Stimulated activated CD8-positive, alpha-beta memory T cell treated with anti-CD3 and anti-CD28 coated beads, Interleukin-7, amount 100 ng/mL, for 4 hours (primary cell): ENCODE measurements at places on chromosomes 1 and 21.

DNA sequence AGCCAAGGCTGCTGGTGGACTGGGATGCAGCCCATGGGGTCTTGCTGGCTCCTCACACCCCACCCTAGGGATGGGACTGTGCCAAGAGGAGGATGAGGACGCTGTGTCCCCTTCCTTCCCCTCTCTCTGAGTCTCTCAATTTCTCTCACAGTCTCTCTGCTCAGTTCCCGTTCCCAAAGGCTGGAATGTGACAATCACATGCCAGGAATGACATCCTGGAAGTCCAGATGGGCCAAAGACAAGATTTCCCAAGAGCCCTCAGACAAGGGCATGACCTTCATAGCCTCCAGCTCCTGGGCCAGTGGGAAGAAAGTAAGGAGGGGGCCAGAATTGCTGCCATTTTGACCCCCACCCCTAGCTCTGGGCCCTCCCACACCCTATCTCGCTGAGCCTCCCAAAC, 7.6 kb upstream of the CDCP2 start:
- no peak for DNase-seq

- DNase-seq, result no peak
Measured at GRCh38 chr1:21307210-21307609, 16.9 kb upstream of the ECE1 start.

DNA sequence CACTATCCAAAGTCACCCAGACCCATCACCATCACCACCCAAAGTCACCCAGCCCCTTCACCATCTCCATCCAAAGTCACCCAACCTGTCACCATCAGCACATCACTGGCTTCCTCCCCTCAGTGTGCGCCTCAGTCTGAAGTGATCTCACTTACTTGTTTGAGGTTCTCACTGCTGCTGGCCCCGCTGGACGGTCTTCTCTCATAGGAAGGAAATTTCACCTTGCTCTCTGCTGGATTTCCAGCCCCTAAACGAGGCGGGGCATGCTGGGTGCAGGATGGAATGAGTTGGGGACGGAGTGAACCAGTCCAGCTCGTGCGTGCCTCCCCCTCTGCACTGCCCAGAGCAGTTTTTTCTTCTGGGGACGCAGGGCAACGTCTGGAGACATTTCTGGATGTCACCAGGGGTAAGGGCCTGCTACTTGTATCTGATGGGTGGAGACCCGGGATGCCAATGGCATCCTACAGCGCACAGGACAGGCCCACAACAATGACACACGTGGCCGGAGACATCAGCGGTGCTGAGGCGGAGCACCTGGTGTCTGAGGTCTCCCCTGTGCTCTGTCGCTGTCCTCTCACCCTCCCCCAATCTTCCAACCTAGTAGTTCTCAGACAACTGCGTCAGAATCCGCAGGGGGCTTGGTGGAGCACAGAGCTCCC, 38.6 kb downstream of the PDE9A start:
- DNase-seq, result no peak

- no peak for DNase-seq
Measured at GRCh38 chr21:44478124-44478800, 23.0 kb downstream of the LRRC3 start.

DNA sequence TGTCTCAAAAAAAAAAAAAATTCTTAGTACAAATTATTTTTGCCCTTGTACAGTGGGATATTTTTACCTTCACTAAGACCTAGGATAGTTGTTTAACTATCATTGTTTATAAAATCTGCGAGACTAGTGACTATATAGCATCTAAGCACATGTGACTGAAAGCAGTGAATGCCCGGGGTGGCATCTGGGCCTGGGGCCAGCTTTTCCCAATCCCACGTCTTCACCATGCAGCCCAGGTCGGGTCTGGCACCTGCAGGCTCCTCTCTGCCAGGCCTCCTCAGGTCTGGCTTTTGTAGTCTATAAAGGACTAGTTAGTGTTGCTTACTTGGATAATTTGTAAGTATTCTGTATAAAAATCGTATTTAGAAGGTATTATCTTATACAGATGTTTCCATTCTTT, 40.8 kb downstream of the CBS start:
- no peak for DNase-seq

DNA sequence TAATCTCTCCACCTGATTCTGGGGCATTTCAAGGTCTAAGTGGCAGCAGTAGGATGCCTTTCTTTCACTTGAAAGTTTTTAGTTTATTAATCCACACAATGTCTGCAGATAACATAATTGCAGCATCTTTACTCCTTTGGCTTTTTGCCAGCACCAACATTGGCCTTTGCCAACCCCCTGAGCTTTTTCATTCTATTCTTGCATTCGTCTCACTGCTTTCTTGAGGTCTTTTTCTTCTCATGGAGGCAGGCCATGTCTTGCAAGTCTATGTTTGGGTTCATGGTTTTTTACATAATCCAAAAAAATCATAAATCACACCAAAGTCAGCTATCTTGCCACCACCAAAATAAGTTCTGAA, 30.4 kb upstream of the COG2 start:
- DNase-seq, result no peak

- no peak for DNase-seq
Measured at GRCh38 chr1:33880305-33880704, 16.4 kb downstream of the HMGB4 start.

DNA sequence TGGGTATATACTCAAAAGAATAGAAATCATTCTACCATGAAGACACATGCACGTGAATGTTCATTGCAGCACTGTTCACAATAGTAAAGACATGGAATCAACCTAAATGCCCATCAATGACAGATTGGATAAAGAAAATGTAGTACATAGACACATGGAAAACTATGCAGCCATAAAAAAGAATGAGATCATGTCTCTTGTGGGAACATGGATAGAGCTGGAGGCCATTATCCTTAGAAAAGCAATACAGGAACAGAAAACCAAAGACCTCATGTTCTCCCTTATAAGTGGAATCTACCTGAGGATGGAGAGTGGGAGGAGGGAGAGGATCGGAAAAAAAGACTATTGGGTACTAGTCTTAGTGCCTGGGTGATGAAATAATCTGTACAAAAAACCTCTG, 143.9 kb downstream of the RHOU start:
- DNase-seq, result no peak

- DNase-seq, result no peak
Measured at GRCh38 chr1:247548769-247549182, at the start of gene GCSAML. TSS of gene GCSAML (plus strand) at chr1:247549134. CDS start at chr1:247549192, 58 bp downstream.

- DNase-seq, result no peak
Measured at GRCh38 chr1:55725378-55725777, 510.2 kb upstream of the USP24 start.

- DNase-seq, result no peak
Measured at GRCh38 chr1:9062021-9062471, 7.4 kb downstream of the SLC2A5 start.

GRCh38 chr1:77514921-77515776, 167.3 kb downstream of the ZZZ3 start:
- no peak for DNase-seq

- DNase-seq, result no peak
Measured at GRCh38 chr1:244326757-244327156, 125.0 kb downstream of the ADSS2 start.

- DNase-seq, result no peak
Measured at GRCh38 chr1:108617008-108617723, 43.7 kb downstream of the HENMT1 start.

GRCh38 chr1:43975249-43975961, 645 bp downstream of the ATP6V0B start:
- DNase-seq, result no peak

DNA sequence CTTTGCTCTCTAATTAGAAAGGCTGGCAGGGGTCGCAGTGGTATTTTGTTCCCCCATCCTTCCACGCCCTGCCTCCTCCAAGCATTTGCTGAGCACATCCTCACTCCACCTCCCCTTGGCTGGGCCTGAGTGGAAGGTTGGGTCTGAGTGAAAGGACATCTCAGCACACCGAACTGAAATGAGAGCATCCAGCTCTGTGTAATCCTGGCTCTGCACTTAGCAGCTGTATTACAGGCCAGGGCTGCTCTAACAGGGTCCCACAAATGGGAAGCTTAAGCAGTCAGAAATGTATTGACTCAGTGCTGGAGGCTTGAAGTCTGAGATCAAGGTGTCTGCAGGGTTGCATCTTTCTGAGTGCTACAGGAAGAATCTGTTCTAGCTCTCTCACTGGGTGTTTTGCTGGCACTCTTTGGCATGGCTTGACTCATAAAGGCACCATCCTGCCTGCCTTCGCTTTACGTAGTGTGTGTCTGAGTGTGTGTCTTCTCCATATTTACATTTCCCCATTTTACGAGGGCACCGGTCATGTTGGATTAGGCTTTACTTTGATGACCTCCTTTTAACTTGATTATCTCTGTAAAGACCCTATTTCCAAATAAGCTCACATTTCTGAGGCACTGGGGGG, 48.5 kb upstream of the IGSF21 start:
- no peak for DNase-seq

DNA sequence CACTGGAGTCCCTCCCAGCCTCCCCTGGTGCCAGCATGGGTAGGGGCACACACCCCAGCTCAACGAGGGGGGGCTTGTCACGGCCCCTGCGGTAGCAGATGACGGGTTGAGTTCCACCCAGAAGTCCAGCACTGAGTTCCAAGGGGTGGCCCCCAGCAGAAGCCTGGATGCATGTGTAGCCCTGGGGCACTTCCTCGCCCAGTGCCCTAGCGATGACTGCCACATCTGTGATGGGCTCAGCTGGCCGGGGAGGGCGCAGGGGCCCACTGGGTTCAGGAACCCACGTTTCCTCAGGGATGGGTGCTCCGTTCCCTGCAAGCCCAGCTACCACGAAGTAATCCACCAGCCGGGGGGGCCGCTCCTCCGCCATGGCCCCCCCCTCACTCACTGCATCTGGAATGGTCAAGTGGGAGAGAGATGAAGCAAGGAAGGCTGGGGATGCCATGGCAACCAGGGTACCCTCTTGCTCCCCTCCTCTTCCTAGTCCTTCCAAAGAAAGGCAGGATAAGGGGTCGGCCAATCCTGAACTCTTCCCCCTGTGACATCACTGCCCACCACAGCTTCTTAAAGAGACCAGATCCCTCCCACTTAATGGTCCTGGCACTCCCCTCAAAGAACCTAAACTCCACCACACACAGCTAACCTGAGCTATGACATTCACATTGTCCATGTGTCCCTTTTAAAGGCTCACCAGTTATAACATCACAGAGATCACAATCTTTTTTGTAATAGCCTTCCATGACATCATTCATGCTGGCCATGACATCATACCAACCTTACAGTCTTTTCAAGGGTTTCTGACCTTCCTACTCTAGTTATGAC, 2.3 kb downstream of the DENND4B start:
- no peak for DNase-seq

- DNase-seq, result no peak
Measured at GRCh38 chr1:161082483-161082882, 6.9 kb downstream of the NECTIN4 start.

DNA sequence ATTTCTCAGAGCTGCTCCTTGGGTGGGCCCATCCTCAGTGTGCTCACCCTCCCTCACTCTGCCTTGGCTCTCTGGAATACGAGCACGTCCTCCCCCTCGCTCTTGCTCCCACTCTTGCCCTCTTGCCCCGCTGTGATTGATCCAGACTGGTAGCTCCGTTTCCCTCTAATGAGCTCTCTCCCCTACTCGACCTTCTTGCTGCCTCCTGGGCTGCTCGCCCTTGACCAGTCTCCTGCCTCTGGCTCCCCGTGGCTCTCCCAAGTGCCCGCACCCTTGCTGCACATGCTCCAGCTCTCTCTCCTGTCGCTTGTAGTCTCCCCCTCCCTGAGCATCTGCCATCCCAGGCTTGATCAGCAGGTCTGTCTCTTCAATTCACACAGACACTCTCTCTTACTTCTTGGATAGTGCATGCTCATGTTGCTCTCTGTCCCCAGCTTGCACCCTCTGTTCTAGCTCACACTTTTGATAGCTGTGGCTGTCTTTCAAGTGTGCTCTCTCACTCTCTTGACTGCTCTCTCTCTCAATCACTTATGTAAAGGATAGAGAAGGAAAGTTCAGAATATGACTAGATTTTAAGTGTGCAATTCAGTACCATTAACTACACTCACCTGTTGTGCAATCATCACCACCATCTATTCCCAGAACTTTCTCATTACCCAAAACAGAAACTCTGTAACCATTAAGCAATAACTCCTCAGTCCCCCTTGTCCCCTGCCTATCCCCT, 51.1 kb downstream of the PHC2 start:
- DNase-seq, result no peak

DNA sequence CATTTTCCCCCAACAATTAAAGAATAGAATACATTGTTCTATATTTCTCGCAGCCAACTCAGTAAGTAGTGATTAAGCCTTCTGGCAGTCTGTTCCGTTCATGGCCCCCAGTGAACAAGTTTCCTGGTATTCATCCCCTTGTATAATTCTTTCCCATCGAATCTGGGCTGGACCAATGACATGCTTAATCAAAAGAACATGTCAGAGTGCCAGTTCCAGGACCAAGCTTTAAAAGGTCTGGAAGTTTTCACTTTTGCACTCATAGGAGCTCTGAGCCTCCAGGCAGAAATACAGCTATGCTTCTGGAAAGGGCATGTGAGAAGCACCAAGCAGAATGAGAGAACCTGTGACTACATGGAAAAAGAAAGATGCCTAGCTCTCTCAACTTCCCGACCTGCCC, 22.5 kb upstream of the DPYD start:
- no peak for DNase-seq

GRCh38 chr1:118154220-118154619, 30.8 kb downstream of the SPAG17 start:
- DNase-seq, result no peak

DNA sequence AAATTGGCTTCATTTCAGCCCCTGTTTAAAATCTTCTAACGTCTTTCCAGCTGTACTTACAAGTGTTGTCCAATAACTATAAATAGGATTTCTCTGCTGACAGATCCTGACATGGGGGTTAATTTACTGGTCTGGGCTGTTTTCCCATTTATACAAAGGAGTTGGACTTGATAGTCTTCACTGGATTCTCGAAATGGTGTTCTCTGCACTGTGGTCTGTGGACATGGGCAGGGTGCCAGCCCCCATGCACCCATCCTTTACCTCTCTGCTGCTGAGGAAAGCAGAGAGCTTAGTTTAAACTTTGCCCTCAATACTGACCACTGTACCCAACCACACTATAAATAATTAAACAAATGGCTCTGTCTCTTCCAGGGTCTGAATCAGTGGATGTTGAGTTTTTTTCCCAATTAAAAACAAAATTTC, 5.2 kb downstream of the DIO1 start:
- no peak for DNase-seq

DNA sequence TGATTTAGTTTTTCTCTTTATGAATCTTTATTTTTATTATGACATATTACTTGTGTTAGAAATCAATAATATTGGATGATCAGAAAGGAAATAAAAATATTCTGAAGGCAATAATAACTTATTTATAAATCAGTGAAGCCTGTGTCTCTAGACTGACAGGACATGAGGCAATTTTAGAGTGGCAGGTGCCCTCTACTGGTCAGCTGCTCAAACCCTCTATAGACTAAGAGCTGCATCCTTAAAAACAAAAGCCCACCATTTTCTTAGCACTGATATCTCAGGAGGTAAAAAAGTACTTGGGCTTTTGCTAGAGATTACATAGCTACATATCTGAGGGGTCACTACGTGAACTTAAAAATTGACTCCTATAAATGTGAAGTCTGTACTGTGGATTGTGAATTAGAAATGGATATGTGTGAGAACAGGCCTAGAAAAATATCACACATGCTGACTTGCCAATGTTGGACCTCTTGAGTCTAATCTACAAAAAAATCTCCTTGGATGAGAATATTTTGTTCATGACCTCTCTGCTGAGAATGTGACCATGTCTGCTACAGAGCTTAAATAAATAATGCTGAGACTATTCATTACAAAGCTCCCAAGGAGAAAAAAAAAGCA, 597.9 kb upstream of the ADAMTS5 start:
- DNase-seq, result no peak

- no peak for DNase-seq
Measured at GRCh38 chr1:215957663-215958062, 390.6 kb downstream of the KCTD3 start.
